ENCODE measurements at places on chromosomes 1 and 21. TPM values are rescaled to one million over a fixed set of nuclear protein-coding genes. Genes with fewer than 3 reads are reported as not detected.

The CLSTN1 gene
- total RNA-seq = 45.1 TPM

The PLEKHO1 gene
- total RNA-seq = 217 TPM

DNA sequence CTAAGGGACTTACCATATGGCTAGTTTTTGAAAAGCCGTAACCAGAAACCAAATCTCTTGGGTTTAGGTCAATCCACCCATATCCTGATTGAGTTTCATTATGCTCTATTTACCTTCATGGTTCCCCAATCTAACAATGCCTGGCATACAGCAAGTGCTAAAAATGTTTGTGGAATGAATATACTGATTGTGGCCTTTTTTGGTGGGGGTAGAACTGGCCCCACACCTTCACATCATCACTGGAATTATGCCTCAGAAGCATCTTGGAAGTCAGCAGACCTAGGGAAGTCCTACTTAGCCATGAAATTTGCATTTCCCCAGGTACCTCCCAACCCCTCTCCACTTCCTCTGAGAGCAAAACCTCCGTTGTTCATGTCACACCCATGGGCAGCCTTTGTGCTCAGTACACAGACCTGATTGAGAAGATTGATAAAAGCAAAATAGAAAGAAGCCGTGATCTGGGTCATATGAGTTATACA lies 17.8 kb upstream of the SLAMF1 start:
- ATAC-seq = no peak

- ATAC-seq = no peak
Measured at GRCh38 chr1:228530951-228531731, 44.0 kb downstream of the RNF187 start.

- no peak for ATAC-seq
Measured at GRCh38 chr1:234463749-234464148, 15.2 kb downstream of the TARBP1 start.

Data from gastroesophageal sphincter (tissue), 4 donors.